ENCODE measurements at places on chromosomes 12 and 14.
A peak's percentile ranks its signal among the peaks of the same experiment; 100 is the strongest.

GRCh38 chr14:105854600-105855245 lies 328.3 kb downstream of the TMEM121 start:
- no peak for DNase-seq

DNA sequence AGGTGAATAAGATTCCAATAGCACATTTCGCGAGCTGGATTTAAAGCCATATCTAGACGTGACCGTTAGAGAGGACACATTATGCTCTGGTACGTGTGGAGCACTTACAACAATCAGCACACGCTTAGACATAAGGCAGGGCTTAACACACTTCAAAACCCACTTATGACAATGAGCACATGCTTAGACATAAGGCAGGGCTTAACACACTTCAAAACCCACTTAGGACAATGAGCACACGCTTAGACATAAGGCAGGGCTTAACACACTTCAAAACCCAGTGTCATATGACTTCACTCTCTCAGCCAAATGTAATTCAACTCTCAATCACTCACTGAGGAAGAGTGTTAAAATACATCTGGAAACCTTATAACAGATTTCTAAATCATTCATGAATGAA lies 11.2 kb upstream of the PLD4 start:
- no peak for DNase-seq

GRCh38 chr12:66047411-66048021 lies 83.0 kb downstream of the LLPH start:
- no peak for DNase-seq

GRCh38 chr12:80708259-80708974 lies 983 bp downstream of the MYF6 start:
- no peak for DNase-seq

DNA sequence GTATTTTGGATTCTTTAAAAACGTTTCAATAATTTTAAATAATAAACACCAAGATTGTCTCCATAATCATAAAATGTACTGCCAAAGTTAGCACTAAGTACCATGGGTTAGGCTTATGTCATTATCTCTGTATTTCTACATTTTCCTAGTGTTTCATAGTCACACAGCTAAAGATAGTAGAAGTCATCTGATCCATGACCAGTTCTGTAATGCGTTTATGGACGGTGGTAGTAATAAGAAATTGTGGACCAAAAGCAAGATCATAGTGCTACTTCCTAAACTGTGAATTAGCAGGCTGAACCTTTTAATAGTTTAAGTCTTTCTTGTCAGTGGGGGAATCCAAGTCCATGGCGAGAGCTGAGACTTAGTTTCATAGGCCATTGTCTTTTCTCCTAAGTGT lies 142.1 kb downstream of the AKAP6 start:
- no peak for DNase-seq

DNA sequence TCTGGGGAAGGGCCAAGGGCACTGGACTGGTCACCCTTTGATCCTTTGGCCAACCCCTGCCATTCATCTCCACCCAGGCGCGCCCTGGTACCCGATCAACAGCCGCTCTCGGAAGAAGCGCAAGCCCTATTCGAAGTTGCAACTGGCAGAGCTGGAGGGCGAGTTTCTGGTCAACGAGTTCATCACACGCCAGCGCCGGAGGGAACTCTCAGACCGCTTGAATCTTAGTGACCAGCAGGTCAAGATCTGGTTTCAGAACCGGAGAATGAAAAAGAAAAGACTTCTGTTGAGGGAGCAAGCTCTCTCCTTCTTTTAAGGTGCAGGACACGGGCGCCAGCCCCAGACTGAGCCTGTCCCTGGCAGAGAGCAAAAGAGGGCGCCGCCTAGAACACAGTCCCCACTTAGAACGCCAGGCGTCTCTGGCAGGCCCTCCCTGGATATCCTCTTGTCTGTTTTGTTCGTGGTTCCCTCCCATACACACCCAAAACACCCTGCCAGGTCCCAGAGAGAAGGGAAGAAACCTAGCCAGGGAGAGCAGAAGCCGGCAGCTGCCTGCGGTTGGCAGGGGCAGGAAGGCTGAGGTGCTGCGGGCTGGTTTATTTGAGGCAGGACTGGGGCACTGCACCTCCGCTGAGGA lies 1.7 kb downstream of the HOXC12 start:
- DNase-seq, result no peak

GRCh38 chr14:68079941-68080697 lies 260.5 kb downstream of the RAD51B start:
- no peak for DNase-seq

DNA sequence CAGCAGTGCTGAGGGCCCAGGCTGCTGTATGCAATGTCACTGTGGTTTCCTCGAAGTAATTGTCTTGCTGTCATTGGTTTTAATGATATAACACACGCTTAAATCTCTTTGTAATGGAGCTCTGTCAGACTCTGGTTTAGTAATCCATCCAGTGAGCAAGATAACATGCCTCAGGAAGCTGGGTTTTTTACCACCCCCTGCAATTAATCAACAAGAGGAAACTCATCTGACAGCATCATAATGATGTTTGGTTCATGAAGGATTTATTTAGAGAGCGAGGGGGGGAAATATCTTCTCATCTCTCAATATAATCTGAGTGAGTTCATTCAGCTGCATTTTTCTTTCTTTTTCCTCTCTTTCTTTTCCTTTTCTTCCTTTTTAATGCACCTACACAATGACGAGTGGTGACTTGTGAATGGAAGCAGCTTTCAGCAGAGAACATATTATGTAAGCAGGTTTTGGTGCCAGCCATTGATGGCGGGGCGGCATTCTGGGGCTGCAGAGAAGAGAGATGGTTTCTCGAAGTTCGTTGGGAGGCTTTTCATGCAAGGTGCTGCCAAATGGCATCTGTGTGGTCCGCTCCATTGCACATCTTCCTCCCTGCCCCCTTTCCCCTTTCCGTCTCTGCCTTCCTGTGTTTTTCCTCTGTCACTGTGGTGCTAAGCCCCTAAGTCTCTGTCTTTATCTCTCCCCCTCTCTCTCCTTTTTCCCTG lies 6.7 kb downstream of the RPH3A start:
- no peak for DNase-seq

DNA sequence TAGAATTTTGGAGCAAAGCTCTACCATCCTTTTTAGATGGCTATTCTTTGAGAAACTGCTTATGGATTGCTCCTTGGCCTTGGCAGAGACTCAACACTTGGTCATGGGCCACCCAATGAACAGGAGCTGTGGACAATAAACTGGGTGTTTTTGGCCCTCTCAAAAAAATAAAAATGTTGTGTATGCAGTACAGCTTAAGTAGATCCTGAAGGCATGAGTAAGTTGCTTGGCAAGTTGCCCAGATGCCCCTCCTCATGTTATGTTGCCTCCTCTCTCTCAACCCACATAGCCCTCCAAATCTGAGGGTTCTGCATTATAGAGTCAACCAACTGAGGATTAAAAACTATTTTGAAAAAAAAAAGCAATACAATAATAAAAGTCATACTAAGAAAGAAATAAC lies 124.9 kb downstream of the ATP23 start:
- DNase-seq, result no peak

GRCh38 chr14:34052658-34053014 lies 101.8 kb upstream of the EGLN3 start:
- DNase-seq, result no peak

GRCh38 chr12:96201272-96202227 lies 7.4 kb downstream of the ELK3 start:
- DNase-seq, result no peak

DNA sequence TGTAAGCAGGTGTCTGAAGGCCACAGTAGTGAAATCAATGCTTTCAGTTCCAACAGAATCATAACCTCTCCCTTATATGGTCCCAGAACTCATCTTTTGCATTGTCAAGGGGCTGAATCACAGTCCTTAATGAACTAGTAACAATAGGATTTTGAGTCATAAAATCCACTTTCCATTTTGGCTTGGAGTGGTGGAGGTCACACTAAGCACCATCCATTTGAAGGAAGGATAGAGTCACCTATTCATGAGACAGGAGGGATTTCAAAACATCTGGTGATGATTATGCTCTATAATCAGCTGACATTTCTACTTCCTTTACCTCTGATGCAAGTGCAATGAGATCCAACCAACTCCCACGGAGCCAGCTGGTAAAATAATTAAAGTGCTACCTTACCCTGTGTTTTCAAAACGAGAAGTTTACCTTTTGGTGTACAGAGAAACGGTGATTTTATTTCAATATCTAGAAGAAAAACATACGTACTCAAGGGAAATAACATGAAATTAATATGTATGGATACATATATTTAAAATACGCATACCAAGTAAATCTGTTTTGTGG lies 59.1 kb downstream of the TMEM132D start:
- no peak for DNase-seq

DNA sequence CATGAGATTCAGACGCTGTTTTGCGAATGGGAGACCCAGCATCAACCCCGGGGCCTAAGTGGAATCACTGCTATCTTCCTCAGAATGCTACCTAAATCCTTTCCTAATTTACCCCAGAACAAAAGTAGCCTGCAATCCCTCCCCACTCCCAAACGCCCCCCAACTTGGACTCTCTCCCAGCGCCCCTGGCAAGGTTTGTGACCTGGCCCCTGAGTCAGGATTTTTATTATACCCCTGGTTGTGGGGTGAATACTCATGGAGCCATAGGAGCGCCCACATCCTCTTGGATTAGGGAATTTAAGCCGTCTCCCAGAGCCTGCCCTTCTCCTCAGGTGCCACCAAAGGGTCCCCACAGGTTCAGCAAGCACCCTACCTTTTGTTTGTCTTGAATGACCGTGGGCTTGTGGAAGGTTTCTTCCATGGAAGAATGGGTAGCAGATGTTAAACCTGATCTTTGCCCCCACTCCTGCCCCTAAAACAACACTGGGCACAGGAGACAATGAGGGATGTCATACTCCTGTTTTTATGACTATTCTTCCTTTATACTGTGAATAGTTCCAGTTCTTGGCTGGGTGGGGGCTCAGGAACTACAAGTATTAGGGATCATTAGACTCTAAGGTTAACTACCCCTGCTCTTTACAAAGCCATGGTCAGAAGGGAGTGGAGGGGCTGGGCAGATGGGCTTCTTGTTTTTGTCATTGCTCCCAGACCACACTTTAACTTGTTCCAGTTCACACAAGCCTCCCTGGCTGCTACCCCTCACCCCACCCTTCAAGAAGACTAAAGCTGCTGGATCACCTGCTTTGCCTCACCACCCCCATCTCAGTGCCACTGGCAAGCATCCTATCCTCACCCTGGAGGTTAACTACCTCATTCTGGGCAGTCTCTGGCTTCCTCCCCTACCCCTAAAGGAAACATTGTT lies 630 bp downstream of the MYL6B start:
- DNase-seq, result no peak

GRCh38 chr14:85061256-85061655 lies 468.7 kb upstream of the FLRT2 start:
- no peak for DNase-seq

GRCh38 chr14:50757702-50758101 lies 73.3 kb downstream of the NIN start:
- no peak for DNase-seq

DNA sequence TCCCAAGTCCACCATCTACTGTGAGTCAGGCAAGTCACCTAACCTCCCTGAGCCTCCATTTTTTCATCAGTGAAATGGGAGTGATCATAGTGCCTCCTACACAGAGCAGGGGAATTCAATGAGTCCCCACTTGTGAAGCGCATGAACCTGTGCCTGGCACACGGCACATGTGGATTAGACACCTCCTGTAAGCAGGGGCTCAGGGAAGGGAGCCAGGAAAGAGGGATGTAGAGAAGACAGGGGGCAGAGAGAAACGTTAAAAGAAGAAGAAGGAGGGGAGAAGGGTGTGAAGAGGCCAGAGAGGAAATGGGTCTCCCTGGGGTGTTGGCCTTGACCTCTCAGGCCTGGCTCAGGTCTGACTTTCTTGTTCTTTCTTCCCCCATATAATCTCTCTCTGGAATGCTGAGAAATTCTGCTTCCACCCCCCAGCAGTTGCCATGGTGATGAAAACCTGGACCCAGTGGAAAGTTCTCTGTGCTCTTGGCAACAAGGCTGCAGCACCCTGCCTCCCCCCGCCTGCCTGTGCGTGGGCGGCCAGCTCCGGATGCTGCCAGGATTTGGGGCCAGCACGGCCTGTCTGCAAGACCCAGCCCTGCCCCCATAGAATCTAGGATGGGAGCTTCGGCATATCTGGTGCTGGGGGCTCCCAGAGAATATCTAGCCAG lies 94.5 kb downstream of the CALM1 start:
- DNase-seq, result no peak

DNA sequence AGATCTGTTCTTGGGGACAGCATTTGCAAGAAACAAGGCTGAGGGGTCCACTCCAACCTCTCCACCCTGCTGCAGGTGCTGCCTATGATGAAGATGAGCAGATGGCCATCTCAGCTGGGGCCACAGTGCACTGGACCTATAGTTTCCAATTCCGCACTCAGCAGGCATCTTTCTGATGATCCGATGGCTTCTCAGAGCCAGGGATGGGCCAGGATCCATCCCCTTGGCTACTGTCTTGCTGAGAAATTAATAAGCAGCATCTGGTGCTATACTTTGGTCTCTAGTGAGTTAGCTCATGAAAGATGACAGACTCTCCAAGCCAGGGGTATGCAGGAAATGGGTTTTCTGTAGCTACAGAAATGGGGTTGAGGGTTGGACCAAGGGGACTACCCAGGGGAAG lies 18.4 kb upstream of the BDKRB1 start:
- DNase-seq, result no peak

- no peak for DNase-seq
Observed at GRCh38 chr12:100364324-100364723, 7.5 kb downstream of the SLC17A8 start.

DNA sequence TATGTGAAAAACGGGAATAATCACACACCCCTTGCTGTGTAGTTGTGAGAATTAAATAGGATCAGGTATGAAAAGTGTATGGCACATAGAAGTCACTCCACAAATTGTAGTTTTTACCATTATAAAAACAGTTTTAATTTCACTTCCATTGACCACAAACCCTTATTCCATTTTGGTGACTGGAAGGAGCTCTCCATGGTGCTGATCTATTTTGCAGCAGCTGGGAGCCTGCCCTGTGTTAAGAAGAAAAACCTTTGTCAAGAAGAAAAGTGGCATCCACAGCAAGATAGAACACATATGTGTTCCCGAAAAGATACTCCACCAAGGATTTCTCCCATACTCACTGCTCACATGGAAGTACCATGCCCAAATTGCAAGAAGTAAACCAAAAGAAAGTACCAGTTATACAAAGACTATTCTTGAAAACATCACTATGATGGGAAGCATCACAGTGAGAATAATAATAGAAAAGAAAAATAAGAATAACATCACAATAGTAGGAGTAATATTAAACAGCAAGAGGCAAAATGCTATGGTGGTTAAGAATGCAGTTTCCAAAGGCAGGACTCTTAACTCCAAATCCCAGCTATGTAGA lies 58.7 kb downstream of the TUNAR start:
- peak; percentile 2 for DNase-seq

- no peak for DNase-seq
Observed at GRCh38 chr12:124664395-124665111, 97.1 kb upstream of the NCOR2 start.

DNA sequence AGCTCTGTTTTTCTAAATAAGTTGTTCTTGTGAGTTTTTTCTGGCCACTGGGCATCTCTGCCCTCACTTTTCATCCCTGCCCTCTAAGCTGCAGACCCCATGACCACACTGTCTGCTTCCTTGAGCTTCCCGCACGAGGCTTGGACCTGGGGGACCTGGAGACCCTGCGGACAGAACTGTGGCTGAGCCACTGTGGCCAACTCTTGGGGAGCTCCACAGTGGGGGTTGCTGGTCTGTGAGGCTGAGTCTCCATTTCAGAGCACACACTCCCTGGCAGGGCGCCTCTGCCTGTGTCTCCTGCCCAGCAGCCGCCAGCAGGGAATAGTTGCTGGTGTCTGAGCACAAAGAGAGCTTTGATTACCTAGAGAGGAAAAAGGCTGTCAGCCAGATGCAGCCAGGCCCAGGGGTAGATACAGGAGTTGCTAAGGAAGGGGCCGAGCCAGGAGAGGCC lies 13.1 kb upstream of the RIN3 start:
- DNase-seq, result no peak

Data from hematopoietic multipotent progenitor cell treated with erythropoietin and hydrocortisone succinate and interleukin-3 and kit ligand, for 15 days (in vitro differentiated cells).